ENCODE measurements at places on chromosomes 1 and 21. TPM values are rescaled to one million over a fixed set of nuclear protein-coding genes. Genes with fewer than 3 reads are reported as not detected.

DNA sequence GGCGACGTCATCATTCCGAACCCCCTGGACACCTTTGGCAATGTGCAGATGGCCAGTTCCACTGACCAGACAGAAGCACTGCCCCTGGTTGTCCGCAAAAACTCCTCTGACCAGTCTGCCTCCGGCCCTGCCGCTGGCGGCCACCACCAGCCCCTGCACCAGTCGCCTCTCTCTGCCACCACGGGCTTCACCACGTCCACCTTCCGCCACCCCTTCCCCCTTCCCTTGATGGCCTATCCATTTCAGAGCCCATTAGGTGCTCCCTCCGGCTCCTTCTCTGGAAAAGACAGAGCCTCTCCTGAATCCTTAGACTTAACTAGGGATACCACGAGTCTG lies 10.0 kb downstream of the PROX1 start:
- no peak for DNase-seq

DNA sequence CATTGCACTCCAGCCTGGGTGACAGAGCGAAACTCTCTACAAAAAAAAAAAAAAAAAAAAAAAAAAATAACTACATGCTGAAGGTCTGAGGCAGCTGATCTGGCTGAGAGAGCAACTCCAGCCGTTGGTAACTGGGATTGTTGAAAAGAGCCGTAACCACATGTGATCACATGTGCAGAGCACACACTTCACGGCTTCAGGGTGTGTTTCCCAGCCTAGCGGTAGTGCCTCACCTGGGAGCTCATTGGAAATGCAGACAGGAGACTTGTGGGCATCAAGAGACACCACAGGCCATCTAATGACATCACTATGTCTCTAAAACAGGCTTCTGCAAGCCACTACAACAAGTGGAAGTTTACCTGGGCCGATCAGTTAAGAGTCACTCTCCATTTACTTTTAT lies 11.8 kb upstream of the OTUD7B start:
- DNase-seq = no peak

DNA sequence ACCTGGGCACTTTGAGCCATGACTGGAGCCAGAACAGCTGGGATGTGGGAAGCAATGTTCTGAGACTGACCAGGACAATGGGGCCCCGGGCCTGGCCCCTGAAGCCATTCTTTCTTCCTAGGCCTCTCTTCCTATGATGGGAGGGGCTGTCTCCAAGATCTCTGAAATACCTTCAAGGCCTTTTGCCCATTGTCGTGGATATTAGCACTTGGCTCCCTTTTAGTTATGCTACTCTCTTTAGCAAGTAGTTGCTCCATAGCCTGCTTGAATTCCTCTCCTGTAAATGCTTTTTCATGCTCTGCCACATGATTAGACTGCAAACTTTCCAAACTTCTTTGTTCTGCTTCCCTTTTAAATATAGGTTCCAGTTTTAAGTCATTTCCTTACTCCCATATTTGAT lies 262.9 kb upstream of the CACYBP start:
- DNase-seq = no peak

- DNase-seq = no peak
Measured at GRCh38 chr1:17596651-17597509, 57.4 kb downstream of the ARHGEF10L start.

- no peak for DNase-seq
Measured at GRCh38 chr1:225830841-225831240, 20.9 kb downstream of the EPHX1 start.

DNA sequence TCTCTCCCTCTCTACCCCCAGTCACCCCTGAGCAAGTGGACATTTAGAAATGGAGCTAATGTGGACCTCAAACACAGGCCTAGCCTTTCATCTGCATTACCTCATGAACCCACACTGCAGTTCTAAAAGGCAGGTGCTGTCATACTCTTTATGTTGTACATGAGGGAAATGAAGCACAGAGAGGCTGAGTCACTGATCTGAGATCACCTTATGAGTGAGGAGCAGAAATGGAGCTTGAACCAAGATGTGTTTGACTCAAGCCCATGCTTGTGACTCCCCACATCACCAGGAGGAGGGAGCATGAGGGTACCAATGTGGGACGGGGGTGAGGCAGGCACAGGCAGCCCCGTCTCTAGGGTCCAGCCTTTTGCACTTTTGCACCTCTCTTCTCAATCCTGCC lies 702.8 kb downstream of the PTPRU start:
- peak; percentile 64 for DNase-seq

DNA sequence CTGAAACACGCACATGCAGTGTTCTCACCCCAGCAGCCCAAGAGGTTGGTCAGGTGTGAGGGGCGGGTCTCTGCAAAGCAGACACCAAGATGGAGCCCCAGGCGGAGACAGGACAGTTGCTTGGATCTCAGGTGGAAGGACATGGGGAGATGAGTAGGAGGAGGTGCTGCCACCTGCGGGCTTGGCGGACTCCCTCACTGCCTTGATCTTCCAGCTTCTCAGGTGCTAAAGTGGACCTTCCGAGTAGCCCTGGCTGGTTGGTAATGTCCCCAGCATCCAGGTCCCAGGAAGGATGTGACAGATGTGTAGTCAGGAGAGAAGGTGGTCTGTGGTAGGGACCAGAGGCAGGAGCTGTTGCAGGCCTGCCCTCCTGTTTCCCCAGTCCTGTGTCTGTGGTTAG lies 114.1 kb downstream of the AJAP1 start:
- no peak for DNase-seq

GRCh38 chr21:21200939-21201615 lies 202.9 kb downstream of the NCAM2 start:
- DNase-seq = no peak

GRCh38 chr1:33797849-33798248 lies 66.0 kb upstream of the HMGB4 start:
- DNase-seq = no peak

DNA sequence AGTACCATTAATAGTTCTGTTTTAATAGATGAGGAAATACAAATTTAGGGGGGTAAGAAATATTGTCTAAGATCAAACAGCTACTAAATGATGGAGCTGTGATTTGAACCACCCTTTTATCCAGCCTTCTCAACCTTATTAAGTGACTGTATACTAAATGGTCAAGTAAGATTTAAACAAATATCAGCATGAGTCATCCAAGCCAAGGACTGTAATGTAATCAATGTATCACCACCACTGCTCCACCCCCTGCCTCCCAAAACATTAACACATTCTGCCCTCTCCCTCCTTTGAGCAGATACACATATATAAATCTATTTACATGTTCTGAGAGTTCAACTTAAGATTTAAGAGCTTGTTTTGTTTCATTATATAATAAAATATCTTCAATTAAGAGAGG lies 58.9 kb downstream of the LRRC40 start:
- peak; percentile 80 for DNase-seq

DNA sequence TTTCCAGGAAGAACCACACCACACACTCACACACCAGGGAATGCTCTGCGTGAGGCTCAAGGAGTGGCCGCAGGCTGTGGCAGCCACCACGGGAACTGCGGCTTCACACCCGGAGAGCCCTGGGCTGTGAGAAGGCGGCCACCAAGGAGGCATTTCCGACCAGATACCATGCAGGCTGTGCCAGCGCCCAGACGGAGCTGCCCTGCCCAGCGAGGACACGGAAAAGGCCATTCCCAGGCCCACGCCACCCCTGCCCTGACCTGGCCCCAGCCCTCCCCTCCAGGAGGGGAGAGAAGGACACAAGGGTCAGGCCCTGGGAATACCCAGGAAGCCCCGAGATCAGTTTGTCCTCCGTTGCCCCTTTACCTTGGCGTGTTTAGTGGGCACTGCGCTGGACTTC lies 119.3 kb downstream of the NPHP4 start:
- DNase-seq = no peak

GRCh38 chr1:36223381-36223995 lies 755 bp upstream of the THRAP3 start:
- DNase-seq = peak; percentile 45

GRCh38 chr1:119968068-119968492 lies 71.8 kb upstream of the ADAM30 start:
- DNase-seq = peak; percentile 70

FCMR gene
- 0.38 TPM for total RNA-seq

SPRR5 gene
- not detected for total RNA-seq

PBX1 gene
- 2.9 TPM for total RNA-seq

SYTL1 gene
- total RNA-seq = 86.3 TPM

SYDE2 gene
- total RNA-seq = 3.2 TPM

ITGB2 gene
- total RNA-seq = 0.26 TPM

PTPN7 gene
- total RNA-seq = not detected

CACHD1 gene
- total RNA-seq = 1.8 TPM

CD58 gene
- 25.2 TPM for total RNA-seq
